ENCODE measurements at places on chromosomes 16 and 17.

DNA sequence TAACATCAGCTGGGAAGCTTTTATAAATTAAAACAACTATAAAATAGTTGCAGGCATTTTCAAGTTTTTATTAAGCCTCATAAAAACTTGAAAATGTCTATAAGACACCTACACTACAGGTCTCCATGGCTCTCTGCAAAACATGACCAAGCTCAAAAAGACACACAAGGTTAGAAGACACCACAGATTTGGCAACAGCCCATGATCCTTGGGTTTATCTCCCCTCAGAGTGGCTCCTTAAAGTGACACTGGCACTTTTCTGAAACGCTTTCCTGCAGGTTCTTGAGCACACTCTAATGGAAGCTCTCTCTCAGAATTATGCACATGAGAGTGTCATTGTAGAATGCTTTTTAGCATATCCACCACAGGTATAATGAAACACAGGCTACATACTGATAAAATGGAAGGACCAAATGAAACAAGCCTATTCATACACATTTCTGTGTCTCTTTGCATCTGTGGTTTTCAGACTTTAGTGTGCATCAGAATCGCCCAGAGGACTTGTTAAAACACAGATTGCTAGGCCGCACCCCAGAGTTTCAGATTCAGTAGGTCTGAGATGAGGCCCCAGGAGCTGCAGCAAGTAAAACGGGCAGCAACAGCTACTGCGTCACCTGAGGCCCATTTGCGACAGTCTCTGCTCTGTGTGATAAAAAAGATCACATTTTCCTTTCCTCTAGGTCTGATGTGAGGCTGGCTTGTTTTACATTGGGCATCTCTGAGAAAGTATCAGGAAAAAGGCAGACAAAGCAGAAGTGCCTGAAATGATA, 75.0 kb upstream of the WSB1 start:
- no peak for DNase-seq

- DNase-seq = no peak
These were observed 6.0 kb downstream of the SREBF1 start for GRCh38 chr17:17830740-17831207.

GRCh38 chr16:71421911-71422310, 19.9 kb downstream of the TLE7 start:
- DNase-seq = no peak

GRCh38 chr17:40854175-40854814, 12.7 kb downstream of the KRT12 start:
- DNase-seq = no peak

- no peak for DNase-seq
These were observed 10.9 kb downstream of the TRAP1 start for GRCh38 chr16:3706253-3707012.

DNA sequence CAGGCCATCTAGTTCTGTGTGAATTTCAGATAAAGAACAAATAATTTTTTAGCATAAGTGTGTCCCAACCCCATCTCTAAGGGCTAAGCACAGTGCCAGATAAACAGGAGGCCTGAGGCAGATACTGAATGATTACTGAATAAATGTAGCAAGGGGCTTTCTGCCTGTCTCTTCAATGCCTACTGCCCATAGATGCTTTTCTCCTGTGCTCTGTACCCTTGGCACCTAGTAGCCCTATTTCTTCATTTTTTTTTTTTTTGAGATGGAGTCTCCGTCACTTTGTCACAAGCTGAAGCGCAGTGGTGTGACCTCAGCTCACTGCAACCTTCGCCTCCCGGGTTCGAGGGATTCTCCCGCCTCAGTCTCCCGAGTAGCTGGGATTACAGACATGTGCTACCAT, 25.3 kb downstream of the IGFBP4 start:
- no peak for DNase-seq

GRCh38 chr17:37788526-37788925, 43.7 kb upstream of the HNF1B start:
- DNase-seq = no peak

All from NCI-H2081 (cell line).